ENCODE measurements at places on chromosomes 1 and 21.

GRCh38 chr1:24683713-24684162 is 40.6 kb downstream of the SRRM1 start:
- no peak for DNase-seq

DNA sequence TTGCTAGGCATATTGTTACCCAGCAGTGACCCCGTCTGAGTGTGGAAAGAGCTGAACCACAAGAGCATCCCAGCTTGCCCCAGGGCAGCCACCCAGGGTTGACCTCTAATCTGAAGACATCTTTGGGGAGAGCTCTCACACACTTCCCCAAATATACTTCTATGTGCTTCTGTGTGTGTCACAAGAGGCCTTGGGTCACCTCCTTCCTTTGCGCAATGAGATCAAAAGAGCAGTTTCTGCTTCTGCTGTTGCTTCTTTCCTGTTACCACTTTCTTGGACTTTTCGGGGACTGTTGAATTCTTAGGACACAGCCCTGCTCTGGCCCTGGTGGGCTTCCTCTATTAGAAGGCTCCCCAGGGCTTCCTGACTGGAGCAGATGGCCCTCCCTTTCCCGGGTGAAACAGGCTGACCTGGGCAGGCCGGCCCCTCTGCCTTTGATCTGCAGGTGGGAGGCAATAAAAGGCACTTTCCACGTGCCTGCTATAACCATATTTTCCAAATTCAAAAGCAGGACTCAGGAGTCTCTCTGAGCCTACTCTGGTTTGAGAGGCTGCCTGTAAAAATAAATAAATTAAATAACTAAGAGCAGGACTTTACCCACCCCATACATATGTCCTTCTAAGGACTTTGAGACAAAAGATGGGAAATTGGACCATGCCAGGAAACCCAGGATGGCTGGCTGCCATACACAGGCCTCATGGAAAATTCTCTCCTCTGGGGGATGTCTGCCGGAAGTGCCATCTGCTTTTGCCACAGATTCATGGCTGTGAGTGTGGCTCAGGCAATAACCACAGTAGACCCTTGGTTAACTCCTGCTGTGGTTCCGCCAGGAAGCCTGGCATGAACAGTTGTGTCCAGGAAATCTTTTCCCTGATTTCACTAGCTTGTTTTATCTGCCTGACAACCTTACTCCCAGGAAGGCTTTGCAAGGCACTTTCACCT is 28.3 kb upstream of the RCSD1 start:
- peak; percentile 19 for DNase-seq

DNA sequence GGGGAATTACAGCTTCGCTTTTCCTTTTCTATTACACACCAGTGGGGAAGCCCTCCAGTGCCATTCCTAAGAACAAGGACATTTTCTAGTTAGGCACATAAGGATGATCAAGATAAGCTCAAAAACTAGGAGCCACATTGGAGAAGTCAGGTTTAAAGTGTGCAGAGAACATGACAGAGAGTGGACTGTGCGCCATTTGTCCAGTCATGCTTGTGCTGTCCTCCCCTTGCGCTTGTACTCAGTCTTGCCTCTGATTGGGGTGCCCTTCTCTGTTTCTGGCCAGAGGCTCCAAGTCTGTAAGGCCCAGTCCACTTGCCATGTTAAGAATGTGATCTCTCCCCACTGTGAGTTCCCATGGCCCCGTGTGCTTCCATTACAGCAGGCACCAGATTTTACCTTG is 189.7 kb downstream of the DHRS3 start:
- no peak for DNase-seq

DNA sequence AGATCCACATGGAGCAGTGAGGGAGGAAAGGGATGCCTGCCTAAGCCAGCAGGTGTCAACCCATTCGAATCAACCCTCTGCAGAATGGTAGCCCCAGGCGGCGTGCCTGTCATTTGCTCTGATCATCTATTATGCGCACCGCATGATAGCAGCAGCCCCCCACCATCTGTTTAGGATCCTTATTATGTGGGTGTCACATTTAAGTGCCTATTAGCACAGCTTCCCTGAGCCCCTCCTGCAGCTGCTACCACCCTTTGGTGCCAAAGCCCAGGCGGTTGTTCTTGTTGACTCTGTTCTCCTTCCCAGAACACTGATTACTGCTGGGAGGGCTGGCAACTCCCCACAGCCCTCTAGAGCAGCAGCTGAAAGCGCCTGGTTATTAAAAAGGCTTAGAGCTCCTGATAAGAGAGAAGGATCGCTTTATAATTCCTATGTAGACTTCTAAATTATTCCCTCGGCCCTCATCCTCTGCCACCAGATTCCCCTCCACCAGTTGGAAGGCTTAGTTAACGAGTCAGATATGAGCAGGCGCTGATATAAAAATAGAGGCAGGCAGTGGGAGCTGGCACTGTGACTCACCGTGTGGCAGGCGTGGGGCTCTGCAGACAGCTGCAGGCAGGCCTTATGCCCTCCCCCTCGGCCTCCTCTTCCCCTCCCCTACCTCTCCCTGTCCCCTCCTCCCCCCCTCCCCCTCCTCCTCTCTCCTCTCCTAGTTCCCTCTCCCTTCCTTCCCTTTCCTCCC is 23.0 kb downstream of the ACTA1 start:
- DNase-seq = no peak

DNA sequence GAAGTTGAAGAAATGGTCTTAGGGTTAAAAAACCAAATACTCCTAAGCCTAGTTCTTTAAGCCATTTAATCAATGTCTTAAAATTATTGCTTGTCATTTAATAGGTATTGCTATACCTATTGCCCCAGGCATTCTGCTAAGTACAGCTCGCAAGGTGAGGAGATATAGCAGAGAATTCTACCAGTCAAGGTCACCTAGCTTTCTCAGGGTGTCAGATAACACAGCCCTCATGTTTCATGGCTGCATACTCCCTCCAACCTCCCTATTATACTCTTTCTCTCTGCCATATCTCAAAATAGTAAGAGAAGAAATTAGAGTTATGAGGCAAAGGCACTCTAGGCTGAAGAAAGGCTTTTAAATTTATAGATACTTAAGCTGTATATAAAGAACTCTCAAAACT is 68.4 kb upstream of the GPR88 start:
- no peak for DNase-seq

GRCh38 chr1:156282479-156283222 is at the start of gene SMG5:
Gene SMG5, minus strand, starts transcription at chr1:156282825. Its CDS starts 145 bp downstream, at chr1:156282680.
- DNase-seq = peak; percentile 98

GRCh38 chr1:11475748-11476147 is 3.2 kb upstream of the DISP3 start:
- DNase-seq = no peak

- no peak for DNase-seq
These were observed 624.4 kb downstream of the LMO4 start for GRCh38 chr1:87953121-87953520.

- DNase-seq = no peak
These were observed 15.5 kb upstream of the NPPB start for GRCh38 chr1:11874258-11874562.

- no peak for DNase-seq
These were observed 2.4 kb upstream of the SLC44A3 start for GRCh38 chr1:94817712-94818111.

DNA sequence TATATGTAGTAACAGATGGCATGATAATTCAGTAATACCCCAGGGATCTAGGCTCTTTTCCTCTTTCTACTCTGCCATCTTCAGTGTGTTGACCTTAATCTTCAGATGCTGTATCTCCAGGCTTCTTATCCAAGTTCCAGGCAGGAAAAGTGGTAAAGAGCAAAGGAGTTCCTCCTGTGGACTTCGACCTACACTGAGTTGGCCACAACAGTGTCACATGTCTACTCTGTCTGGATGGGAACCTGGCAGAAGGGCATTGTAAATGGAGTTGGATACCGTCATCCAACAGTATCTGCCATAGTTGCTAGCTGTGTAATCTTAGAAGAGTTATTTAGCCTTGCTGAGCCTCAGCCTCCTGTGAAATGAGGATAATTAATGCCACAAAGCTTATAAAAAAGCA is 21.9 kb downstream of the IL23R start:
- no peak for DNase-seq

DNA sequence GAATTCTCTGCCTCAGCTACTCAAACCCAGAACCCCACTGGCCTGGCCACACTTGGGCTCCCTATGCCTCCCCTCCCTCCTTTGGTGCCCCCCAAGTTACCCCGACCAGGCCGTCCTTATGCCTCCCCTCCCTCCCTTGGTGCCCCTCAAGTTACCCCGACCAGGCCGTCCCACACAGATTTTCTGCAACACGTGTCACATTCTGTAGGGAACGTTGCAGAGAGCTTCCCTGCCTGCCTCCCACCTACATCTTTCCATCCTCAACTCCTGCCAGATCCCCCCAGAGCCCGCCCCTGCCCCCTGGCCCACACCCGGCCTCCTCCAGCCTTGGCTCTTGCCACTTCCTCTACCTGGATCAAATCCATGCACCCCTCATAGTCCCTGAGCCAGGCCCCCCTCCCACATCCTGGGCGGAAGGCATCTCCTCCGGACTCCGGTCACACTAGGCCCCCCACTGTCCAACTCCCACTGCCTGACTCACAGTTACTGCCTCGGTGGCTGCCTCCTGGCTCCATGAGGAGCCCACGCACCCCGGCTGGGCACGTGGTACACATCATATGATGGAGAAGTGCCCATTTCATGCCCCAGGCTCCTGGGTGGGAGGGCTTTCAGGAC is 41.2 kb downstream of the KCNAB2 start:
- peak; percentile 42 for DNase-seq

- peak; percentile 85 for DNase-seq
These were observed at the start of gene ELAPOR1 for GRCh38 chr1:109113590-109114341. Gene ELAPOR1, plus strand, starts transcription at chr1:109114115. Its CDS starts 69 bp downstream, at chr1:109114184.

GRCh38 chr1:78375996-78376395 is 114.8 kb upstream of the PTGFR start:
- DNase-seq = no peak

DNA sequence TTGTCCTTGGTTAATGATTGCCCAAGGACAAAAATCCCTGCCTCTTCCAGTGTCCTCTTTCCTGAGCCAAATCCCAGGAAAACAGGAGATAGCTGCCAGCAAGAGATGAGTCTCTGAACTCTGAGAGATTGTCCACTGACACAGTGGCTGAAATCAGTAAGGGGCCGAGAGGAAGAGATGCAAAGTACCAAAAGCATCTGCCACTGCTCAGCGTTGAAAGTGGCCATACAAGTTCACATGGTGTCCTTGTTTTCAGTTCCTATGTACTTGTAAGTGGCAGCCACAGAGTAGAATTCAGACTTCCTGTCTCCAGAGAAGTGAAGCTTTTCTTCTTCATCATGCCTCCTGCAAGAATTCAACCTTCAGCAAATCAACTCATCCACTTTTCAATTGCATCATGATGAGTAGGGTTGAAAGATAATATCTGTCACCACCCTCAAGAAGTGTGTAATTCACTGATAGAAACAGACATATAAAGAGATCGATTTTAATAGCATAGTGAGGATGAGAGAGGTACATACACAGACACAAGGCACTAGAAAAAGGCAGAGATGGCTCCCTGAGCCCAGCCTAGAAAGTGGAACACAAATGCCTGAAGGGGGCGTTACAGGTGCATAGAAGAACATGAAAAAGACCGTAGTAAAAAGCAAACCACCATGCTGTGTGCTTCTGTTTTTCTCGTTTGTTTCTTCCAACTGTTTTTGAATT is 185.8 kb downstream of the MRPL39 start:
- DNase-seq = peak; percentile 23

- DNase-seq = no peak
These were observed 671.9 kb downstream of the ADGRL2 start for GRCh38 chr1:82472489-82473131.

DNA sequence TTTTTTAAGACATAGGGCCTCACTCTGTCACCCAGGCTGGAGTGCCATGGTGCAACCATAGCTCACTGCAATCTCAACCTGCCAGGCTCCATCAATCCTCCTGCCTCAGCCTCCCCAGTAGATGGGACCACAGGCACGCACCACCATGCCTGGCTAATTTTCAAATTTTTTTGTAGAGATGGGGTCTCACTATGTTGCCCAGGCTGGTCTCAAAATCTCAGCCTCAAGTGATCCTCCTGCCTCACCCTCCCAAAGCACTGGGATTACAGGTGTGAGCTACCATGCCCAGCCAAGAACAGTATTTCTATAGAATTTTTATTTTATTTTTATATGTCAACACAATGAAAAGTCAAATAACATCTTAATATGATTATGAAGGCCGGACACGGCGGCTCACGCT is 10.9 kb downstream of the GNB1 start:
- DNase-seq = no peak

GRCh38 chr1:39501666-39502065 is 10.2 kb downstream of the BMP8A start:
- no peak for DNase-seq

- no peak for DNase-seq
These were observed 2.4 kb upstream of the TAF1A start for GRCh38 chr1:222592171-222592570.

DNA sequence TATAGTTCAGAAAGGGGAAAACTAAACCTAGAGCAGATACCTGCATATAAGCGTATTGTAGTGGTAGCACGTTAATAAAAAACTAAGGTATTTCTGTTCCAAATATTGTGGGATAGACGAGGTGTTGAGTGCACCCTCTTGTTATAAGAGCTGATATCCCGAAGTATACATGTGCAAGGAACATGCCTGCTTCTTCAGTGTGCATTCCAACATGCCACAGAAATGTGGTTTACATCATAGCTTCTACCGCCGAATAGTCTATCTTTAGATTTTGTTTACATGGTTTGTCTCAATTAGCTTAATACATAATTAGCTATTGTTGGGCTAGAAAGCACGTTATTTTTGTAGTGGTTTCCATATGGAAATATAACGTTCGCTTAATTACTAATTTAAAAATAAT is 2.2 kb downstream of the CHRM3 start:
- DNase-seq = no peak

DNA sequence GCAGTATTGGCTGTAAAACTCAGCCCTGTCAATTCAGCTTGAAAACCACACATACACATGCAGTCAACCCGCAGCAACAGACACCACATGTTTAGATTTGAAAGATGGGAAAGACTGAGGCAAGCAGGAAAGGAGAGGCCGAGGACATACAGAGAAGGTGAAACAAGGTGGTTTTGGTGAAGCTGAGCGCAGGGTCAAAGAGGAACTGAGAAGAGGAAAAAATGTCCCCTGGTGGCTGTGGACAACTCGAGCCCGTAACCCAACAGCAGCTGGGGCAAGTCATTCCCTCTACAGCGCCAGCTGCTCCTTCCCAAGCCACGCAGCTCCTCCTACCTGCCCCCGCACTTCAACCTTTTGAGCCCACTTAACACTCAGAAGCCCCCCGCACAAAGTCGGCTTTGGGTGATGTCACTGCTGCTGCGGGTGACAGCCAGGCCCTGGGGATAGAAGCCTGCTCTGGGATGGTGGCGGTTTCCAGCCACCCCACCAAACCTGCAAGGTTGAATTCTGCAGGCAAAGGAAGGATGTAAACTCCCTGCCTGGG is 63.0 kb downstream of the KCNN3 start:
- no peak for DNase-seq

GRCh38 chr1:149979972-149980540 is 30.5 kb downstream of the OTUD7B start:
- no peak for DNase-seq

- no peak for DNase-seq
These were observed 2.2 kb downstream of the ERRFI1 start for GRCh38 chr1:8023995-8024313.

GRCh38 chr1:225441314-225442122 is 13.7 kb upstream of the LBR start:
- DNase-seq = no peak

Data from CD8-positive, alpha-beta memory T cell (primary cell).